ENCODE measurements at places on chromosomes 13 and 19.

GRCh38 chr13:47813718-47814117 lies 187.4 kb downstream of the SUCLA2 start:
- DNase-seq = no peak

DNA sequence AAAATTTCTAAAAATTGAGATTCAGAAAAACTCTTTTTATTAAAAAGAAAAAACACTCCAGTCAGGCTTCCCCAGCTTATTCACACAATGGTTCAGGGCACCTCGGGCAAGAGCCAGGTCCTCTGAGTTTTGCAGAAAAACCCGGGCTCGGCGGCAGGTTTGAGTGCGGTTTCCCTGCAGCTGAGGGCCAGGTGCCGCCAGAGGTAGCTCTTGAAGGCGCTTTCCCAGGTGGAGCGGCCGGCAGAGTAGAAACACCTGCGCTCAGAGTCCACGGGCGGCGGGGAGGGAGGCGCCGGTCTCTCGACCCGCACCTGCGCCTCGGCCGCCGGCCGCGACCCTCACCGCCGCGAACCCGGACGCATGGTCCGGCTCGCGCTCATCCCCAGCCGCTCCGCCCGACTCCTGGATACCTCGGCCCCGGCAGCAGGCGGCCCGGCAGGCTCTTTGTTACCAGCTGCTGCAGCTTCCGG lies 444 bp downstream of the PROSER1 start:
- DNase-seq = no peak

GRCh38 chr13:34857558-34858325 lies 84.3 kb upstream of the NBEA start:
- DNase-seq = no peak

GRCh38 chr13:109821103-109821502 lies 34.7 kb upstream of the IRS2 start:
- DNase-seq = no peak

DNA sequence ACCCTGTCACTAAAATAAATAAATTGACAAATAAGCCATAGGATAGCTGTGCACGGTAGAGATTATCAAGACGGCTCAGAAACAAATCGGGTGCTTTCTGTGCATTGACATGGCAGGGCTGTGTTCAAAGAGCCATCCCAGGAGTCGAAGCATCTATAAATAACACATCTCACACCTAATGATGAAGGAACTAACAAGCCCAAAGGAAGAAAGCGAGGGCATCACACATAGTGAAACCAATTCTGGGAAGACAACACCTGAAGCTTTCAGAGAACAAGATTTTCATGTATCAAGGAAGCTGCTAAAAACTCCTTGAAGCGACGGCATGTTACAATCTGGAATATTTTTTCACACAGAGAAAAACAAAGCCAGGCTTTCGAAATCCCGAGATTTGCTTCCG lies 36.1 kb downstream of the KLF2 start:
- DNase-seq = no peak

- no peak for DNase-seq
These were observed 7.0 kb upstream of the ZC3H4 start for GRCh38 chr19:47120470-47121067.

DNA sequence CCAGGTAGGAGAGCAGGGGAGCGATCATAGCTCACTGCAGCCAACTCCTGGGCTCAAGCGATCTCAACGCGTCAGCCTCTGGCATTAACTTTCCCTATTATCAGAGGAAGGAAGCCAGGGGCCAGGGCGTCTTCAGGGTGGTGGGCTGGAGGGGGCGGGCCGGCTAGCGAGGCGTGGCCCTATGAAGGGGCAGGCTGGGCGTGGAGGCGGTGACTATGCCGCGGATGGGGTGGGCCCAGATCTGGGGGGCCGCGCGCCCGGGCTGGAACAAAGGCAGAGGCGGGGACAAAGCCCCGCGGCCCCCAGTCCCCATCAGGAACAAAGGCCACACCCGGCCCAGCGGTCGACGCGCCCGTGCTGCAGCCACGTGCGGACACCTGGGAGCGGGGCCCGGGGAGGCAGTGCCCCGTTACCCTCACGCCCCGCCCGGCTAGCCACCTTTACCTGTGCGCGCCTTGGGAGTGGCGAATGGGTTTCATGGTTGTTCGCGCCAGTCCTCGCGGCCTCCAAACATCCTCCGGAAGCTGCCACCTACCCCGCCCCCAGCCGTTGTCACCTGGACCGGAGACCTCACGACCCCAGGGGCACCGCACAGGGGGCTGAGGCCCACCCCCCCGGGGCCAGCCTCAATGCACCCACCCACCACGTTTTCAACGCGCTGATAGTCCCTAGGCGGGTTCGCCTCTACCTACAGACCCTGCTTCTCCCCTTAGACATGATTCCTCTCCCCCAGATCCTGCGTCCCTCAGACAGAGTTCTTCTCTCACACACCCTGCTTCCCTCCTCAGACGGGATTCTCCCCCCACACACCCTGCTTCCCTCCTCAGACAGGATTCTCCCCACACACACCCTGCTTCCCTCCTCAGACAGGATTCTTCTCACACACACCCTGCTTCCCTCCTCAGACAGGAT lies 5.4 kb upstream of the TRIM28 start:
- DNase-seq = no peak

DNA sequence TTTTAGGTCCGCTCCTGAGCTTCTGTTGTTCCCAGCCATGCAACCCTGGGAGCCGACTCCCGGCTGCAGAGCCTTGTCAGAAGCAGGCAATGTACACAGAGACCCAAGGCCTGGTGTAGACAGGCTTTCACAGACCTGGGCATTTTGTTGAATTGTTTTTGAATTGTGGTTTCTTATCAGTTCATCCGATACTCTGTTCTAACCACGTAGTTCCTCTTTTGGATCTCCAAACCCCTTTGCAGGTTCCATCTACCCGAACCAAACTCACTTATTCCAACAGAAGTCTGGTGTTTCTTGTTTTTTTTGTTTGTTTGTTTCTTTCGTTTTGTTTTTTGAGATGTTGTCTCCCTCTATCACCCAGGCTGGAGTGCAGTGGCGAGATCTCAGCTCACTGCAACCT lies 6.3 kb upstream of the NLRP2 start:
- peak; percentile 58 for DNase-seq

- no peak for DNase-seq
These were observed 102.9 kb downstream of the FOXO1 start for GRCh38 chr13:40563350-40564125.

GRCh38 chr19:32392901-32393300 lies 12.7 kb upstream of the DPY19L3 start:
- DNase-seq = no peak

GRCh38 chr19:1862068-1862423 lies 1.3 kb downstream of the KLF16 start:
- DNase-seq = no peak

DNA sequence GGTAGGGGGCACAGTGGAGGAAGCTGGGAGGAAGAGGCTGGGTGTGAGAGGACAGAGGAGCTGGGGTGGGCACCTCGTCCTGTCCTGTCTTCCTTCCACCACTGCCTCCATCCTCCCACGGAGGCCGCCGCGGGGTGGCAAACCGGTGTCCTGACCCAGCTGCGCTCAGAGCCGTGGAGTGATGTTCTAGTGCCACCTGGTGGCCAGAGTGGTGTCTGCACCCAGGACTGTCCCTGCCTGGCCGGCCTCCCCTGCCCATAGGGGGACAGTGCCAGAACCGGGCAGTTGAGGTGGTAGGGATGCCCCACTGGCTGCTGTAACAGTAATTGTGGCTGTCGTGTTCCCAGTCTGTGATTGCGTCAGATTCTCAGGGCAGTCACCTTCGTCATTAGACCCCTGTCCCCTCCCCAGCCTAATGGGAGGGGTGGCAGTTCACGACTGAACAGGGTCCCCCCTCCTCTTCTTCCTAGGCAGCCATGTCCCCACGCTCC lies 11.1 kb upstream of the ARRDC2 start:
- peak; percentile 71 for DNase-seq

GRCh38 chr13:51041710-51042109 lies 69.4 kb downstream of the C13orf42 start:
- DNase-seq = no peak

DNA sequence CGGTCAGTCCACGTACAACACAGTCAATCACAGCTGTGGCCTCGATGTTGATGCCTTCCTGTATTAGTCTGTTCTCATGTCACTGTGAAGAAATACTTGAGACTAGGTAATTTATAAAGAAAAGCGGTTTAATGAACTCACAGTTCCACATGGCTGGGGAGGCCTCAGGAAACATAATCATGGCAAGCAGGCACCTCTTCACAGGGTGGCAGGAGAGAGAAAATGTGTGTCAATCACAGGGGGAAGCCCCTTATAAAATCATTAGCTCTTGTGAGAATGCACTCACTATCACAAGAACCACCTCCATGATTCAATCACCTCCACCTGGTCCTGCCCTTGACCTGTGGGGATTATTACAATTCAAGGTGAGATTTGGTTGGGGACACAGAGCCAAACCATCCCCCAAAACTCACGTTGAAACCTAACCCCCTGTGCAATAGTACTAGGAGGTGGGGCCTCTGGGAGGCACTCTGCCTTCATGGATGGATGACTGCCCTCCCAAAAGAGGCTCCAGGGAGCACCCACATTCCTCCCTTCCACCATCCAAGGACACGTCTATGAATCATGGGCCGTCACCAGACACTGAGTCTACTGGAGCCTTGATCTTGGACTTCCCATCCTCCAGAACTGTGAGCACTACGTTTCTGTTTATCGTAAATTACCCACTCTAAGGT lies 2.3 kb upstream of the PROZ start:
- DNase-seq = no peak

GRCh38 chr19:15126131-15126910 lies 19.1 kb downstream of the SYDE1 start:
- DNase-seq = no peak

DNA sequence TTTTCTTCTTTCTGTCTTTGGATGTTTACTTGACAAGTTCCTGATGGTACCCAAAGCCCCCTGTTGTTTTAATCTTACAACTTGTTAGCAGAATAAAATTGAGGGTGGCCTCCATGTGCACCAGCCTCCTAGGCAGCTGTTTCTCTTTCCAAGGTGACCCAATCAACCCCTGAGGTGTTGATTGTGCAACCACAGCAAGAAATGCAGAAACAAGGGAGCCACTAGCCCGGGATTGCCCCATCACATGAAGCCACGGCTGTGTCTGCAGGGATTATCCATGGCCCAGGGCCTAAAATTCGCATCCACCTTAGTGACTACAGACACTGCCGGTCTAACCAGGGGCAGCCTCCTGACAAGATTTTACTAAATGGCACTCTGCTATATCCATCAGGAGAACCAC lies 14.4 kb downstream of the CEACAM4 start:
- DNase-seq = no peak

DNA sequence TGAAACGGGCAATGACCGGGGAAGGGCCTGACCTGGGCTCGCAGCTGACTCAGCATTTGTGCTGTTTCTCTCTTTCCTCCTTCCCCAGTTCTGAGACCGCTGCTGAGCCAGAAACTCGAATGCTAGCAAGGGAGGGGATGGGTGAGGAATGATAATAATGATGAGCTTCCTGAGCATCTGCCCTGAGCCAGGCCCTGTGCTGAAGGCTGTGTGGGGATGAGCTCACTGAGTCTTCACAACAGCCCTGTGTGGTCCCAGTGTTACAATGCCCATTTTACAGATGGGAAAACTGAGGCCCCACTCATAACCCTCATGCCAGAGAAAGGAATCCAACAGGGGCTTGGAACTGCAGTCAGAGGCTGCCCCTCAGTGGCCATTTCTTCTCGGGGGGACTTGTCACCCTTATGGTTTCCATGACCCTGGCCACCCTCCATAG lies 8.1 kb downstream of the SULT2B1 start:
- DNase-seq = no peak

- DNase-seq = no peak
These were observed 44.4 kb downstream of the ELF1 start for GRCh38 chr13:40974460-40975407.

DNA sequence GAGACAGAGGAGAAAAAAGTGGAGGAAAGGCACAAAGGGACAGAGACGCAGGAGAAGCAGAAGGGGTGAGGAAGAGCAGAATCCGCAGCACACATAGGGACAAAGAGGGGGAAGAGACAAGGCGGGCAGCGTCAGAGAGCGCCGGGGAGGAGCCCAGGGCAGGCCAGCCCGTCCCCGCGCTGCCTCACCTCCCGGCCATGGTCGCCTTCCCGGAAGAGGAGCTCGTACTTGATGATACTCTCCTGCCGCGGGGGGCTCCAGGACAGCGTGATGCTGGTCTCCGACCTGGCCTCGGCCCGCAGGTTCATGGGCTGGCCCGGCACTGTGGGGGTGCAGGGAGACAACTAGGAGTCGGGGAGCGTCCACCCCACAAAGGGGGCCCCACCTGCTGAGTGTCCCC lies 100.6 kb downstream of the PTPRS start:
- DNase-seq = no peak

- DNase-seq = peak; percentile 70
These were observed 3.0 kb downstream of the CNFN start for GRCh38 chr19:42386974-42387707.

GRCh38 chr13:109416001-109416400 lies 370.4 kb downstream of the IRS2 start:
- DNase-seq = no peak

- no peak for DNase-seq
These were observed 141.9 kb downstream of the SLC7A1 start for GRCh38 chr13:29453617-29454011.

GRCh38 chr13:78915015-78915414 lies 256.1 kb upstream of the OBI1 start:
- DNase-seq = no peak

DNA sequence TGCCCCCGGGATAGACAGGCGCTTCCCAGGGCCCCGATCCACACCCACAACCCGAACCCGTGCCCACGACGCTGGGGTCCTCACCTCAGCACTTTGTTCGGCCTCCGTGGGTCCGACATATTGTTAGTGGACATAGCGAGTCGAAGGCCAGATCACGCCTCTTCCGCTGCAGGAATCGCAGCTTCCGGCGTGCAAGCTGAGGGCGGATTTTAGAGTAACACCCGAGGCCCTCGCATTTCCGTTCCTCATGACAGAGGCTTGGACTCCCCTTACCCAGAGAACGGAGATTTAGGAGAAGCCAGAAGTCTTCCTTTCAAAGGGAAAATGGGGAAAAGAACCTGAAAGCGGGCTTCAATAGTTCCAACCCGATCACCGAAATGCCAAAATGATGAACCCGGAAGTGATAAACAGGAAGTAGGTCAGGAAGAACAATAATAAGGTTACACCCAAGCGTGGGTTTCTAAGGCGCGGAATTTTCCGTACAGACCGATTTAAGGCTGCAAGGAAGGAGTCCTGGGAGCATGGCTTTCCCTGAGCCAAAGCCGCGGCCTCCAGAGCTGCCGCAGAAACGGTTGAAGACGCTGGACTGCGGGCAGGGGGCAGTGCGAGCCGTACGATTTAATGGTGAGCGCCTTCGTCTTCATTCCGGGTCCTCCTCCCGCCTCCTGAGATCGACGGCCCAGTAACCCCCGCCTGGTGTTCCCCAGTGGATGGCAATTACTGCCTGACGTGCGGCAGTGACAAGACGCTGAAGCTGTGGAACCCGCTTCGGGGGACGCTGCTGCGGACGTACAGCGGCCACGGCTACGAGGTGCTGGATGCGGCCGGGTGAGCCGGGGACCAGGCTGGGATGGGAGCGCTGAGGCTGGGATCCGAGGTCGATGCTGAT lies 2.9 kb downstream of the WDR83 start:
- DNase-seq = peak; percentile 83

- no peak for DNase-seq
These were observed 176.9 kb downstream of the SHISA2 start for GRCh38 chr13:25874907-25875306.
